ENCODE measurements at places on chromosomes 5 and 9.

GRCh38 chr5:64458948-64459347, 46.9 kb upstream of the RGS7BP start:
- DNase-seq, result no peak

DNA sequence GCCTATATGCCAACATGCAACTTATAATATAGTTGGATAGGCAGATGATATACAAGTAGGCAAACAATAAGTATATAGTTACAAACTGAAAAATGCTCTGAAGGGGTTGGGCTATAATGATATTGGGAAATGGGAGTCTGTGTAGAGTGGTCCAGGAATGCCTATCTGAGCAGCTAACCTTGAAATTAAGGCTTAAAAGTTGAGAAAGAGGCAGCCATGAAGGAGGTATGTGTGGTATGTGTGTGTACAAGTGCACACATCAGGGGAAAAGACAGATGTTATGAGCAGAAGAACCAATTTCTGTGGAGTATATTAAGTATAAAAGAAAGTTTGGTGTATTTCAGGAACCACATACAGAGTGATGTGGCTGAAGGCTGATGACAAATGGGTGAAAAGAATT, 154.9 kb upstream of the PAPPA start:
- no peak for DNase-seq

DNA sequence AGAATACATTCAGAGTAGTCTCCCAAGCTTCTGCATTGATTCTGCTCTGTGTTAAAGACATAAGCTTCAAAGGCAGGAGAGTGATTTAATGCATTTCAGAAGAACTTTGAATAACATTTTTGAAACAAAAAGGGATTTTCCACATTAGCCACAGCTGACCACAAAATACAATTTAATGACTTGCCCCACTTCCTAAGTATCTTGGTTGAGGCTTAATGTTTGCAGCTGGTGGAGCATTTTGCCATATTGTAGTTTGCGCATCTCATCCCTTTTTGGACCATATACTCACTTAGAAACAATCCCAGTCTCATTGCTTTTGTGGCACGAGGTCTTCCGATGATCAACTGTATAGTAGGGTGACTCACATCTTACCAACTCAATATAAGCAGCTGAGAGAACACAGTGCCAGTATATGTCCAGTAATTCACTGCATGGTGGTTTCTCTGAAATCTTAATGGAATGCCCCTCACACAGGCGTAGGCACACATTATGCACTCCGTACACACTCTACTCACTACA, 455.8 kb upstream of the PTGER4 start:
- no peak for DNase-seq

- DNase-seq, result no peak
Measured at GRCh38 chr5:52521236-52521635, 266.5 kb upstream of the ITGA1 start.

GRCh38 chr9:70053864-70054263, 10.2 kb downstream of the MAMDC2 start:
- no peak for DNase-seq
